ENCODE measurements at places on chromosomes 16 and 17.
A peak's percentile ranks its signal among the peaks of the same experiment; 100 is the strongest.

DNA sequence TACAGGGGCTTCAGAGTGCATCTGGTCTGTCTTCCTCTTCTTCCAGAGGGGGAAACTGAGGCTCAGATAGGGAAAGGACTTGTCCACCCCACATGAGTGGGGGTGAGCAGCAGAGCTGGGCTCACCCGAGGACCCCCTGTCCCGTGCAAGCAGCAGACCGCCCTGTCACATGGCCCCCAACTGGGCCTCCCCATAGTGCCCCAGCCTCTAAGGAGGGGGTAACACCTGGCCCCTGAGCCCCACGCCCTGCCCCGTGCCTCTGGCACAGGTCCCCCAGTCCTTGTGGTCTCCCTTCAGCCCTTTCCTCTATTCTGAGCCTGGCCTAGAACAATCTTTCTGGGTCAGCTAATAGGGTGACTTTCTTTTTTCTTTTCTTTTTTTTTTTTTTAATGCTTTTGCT lies 6.5 kb upstream of the NECAB2 start:
- no peak for DNase-seq

DNA sequence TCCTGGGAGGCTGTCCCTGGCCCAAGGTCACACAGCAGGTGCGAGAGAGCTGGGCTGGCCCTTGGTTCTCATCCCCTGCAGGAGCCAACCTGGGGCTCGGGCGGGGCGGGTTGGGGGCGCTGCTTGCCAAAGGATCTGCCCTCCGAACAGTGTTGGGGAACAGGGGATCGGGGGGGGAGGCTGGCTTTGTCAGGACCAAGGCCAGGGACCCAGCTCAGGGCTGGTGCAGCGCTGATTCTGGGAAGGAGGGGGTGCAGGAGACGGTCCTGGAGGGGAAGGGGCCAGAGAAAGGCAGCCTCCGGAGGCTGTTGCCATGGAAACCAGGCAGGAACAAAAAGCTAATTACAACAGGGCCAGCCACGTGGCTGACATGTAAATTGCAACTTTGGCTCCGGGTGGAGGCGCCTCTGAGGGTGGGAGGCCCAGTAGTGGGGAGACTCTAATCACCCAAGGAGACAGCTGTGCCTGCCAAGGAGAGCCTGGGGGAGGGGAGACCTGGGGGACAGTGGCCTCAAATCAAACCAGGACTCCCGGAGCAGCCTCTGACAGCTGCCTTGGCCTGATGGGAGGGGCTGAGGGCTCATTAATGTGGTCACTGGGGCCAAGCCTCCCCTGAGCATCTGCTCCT lies 1.3 kb downstream of the TUBB3 start:
- DNase-seq, result no peak

- peak; percentile 63 for DNase-seq
These were observed 23.4 kb downstream of the GJD3 start for GRCh38 chr17:40340880-40341807.

GRCh38 chr17:61260071-61260797 lies 139.4 kb upstream of the TBX2 start:
- DNase-seq, result no peak

GRCh38 chr17:7382901-7383300 lies 2.0 kb downstream of the TNK1 start:
- no peak for DNase-seq

DNA sequence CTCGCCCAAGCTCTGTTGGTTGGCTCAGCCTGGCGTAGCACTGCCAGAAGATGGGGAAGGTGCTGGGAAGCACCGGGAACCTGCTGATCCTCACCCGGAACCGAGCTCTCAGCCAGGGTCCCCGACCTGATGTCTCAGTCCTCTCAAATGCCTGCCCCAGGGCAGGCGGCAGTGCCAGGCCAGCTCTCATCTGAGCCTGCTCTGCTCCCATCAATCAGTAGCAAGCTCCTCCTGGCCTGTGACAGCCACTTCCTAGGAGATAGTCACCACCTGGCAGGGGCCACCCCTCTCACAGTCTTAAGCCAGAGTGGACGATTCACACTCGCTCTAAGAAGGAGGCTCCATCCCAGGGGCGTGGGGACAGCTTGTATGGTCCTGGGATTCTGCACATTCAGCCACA lies 62.0 kb downstream of the ENGASE start:
- no peak for DNase-seq

- DNase-seq, result no peak
These were observed 1.5 kb downstream of the FCSK start for GRCh38 chr16:70455910-70456309.

GRCh38 chr17:67082107-67082506 lies 37.8 kb downstream of the CACNG1 start:
- no peak for DNase-seq

- no peak for DNase-seq
These were observed 14.3 kb upstream of the NUBP1 start for GRCh38 chr16:10729104-10730048.

DNA sequence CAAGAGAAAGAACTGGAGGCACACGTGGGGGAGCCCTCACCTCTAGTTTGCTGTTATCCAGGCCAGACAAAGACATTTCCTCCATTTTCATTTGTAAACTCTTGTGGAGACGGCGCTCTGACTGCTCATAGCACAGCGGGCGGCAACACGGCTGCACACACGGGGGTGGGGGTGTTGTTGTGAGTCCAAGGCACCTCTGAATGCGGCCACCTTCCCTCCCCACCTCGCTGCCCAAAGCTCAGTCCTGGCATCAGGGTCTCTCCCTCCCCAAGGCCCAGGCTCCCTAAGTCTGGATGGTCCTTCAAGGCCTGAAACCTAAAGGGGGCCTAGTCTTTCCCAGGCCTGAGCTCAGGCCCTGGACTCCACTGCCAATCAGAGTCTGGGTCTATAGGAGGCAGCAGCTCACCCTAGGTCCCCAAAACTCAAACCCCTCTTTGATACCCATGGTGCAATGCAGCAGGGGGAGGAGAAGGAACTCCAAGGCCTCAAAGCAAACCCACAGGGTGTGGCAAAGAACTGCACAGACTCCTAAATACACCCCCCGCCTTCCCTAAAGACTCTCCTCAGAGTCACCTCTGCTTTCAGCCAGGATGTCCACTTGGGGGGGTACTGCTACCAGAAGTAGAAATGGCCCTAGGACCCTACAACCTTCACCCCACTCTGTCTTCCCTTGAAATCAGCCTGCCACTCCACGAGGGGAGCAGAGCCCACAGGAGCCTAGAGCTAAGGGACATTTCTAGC lies 1.5 kb downstream of the ATXN7L3 start:
- DNase-seq, result no peak

DNA sequence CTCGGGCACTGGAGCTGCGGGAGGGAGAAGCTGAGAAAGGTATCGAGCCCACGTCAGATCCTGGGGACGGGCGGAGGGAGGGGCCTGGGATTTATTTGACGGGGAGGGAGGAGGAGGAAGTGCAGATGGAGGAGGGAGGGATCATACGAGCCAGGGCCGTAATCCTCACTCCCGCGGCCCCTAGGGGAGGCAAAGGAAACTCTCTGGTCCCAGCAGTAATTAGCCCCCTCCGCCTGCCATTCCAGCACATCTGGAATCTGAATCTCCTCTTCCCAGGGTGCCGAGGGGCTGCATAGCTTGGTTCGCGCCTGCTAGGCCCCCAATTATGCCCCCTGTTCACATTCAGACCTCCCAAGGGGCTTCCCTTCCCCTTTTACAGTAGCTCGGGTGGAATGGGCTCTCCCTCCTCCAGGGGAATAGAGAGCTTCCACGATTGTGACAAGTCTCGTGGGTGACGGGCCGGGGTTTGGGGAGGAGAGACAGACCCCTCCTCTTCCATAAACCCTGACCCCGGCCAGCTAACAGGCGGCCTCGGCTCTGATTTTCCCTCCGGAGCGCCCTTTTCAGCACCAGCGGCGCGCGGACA lies at the start of gene SEZ6L2:
Gene SEZ6L2 (minus strand): TSS at position 35 of the 586 bp plus-strand sequence. CDS start 531 bp downstream, outside the sequence.
- DNase-seq, result peak; percentile 74

GRCh38 chr16:89720551-89720812 lies 216 bp downstream of the VPS9D1 start:
- DNase-seq, result no peak

DNA sequence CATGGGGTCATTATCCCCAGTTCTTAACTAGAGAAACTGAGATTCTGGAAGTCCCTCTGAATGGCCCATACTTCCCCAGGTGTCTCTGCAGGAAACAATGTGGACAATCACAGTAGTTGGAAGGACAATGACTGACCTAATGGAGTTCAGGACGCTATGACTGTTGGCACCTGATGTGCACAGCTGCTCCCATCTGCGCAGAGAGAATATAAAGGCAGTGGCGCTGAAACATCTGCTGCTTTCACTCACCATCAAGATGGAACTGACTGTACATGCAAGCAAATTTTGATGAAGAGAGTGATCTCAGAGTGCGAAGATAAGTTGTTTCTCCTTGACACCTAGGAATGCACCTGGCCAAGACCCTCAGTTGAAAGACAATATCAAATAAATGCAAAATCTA lies 395.7 kb upstream of the ASIC2 start:
- no peak for DNase-seq

GRCh38 chr17:49990331-49990730 lies 4.7 kb downstream of the DLX3 start:
- DNase-seq, result no peak

DNA sequence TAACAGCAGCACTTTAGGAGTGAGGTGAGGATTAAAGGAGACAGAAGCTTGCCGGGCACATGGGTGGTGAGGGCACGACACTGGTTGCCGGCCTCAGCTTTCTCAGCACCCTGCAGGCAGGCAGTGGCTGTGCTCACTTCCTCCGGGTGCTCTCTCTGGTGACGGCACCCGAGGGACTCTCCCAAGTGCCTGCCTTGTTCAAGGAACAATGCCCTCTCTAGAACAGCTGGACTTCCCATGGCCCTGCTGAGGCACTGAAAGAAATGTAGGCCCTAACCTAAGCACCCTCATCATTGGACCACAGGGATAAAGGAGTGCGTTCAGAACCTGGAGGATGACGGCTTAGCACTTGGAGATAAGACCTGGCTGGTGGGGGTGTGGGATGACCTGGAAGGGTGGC lies 72.7 kb downstream of the N4BP1 start:
- no peak for DNase-seq

- DNase-seq, result no peak
These were observed 7.4 kb upstream of the SCIMP start for GRCh38 chr17:5241861-5242671.

- DNase-seq, result no peak
These were observed 5.5 kb downstream of the FLOT2 start for GRCh38 chr17:28892024-28892423.

DNA sequence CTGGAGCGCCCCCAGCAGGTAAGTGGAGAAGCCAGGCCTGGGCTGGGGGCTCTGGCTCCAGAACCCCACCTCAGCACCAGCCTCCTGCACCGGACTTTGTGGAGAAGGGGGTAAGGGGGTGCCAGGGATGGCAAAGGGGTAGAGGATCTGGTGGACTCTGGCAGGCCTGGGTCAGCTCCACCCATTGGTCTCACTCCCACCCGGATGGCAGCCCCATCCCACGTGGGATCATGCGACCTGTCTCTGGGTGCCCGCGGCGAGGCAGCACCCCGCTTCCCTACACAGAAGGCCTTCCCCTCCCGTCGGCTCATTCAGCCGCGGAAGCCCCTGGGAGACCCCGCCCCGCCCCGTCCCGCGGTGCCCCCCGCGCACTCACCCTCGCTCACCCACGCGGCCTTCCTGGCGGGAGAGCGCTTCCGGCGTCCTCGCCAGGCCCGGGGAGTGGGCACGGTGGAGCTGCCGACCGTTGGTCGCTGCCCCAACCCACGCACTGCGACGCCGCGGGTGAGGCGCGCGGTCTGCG lies 498 bp upstream of the PLEKHG4 start:
- DNase-seq, result no peak

DNA sequence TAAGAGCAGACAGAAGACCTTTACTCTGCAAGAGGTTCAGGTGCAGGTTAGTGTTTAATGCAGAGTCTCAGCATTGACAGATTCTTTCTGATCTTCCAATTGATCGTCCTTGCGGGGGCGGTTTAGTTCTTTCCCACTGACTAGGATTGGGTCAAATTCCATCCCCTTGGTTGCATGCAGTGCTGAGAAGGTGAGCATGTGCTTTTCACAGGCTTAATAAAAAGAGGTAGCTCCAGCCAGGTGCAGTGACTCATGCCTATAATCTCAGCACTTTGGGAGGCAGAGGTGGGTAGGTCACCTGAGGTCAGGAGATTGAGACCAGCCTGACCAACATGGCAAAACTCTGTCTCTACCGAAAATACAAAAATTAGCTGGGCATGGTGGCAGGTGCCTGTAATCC lies 7.5 kb upstream of the ITGAD start:
- DNase-seq, result no peak

DNA sequence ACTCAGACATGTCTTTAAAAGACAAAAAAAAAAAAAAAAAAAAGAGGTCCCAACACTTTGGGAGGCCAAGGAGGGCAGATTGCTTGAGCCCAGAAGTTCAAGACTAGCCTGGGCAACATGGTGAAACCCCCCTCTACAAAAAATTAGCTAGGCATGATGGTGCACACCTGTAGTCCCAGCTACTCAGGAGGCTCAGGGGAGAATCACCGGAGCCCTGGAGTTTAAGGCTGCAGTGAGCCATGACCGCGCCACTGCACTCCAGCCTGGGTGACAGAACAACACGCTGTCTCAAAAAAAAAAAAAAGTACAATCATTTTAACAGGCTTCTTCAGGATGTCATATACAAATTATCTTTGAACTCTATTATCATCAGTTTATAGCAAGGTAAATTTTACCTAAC lies 22.0 kb downstream of the C16orf87 start:
- DNase-seq, result no peak

- no peak for DNase-seq
These were observed 519 bp upstream of the NTN1 start for GRCh38 chr17:9020824-9021157.

GRCh38 chr16:14668556-14669223 lies 25.4 kb downstream of the PLA2G10 start:
- DNase-seq, result no peak

DNA sequence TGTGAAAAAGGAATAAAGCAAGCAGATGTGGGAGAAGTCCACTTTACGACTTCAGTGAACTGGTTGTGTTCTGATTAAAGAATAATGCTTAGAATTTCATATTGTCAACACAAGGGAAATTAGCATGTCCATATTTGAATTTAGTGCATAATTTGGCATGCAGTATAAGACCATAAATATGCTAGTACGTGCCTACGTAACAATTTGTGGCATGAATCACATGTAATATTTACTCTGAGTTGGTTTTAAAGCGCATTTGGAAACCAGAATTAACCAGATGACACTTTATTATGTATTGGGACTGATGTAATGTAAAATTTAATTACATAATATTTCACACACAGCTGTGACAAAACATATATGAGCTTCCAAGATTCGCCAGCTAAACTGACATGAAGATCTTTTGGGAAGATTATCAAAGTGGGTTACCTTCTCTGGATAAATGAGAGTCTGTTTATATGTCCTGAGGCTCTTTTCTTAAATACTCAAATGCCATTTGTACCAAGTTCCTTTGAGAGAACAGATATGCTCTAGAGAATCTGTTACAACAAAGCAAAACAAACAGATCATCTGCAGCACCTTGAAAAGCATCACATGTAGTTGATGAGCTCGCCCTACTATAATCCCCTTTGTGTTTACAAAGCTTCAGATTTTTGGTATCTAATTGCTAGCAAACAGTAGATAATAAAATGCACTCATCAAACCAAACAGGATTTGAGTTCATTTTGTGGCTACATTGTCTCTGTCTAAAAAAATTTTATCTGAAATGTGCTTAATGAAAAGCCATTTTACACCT lies 1468.6 kb downstream of the CDH11 start:
- DNase-seq, result no peak

Data from stimulated activated CD4-positive, alpha-beta T cell treated with anti-CD3 and anti-CD28 coated beads, Interleukin-15, amount 100 ng/mL, for 1 hour (primary cell).